Nephron progenitor cell (in vitro differentiated cells): ENCODE measurements at places on chromosomes 16 and 17.

- no peak for DNase-seq
- H3K36me3 ChIP-seq = peaks cover 7% of the 10 kb centered on the region
- H3K27me3 ChIP-seq = no peaks in the 10 kb centered on the region
- H3K4me3 ChIP-seq = no peak overlapping the region
- H3K27ac ChIP-seq = no peak overlapping the region
These were observed 221.8 kb downstream of the SPECC1 start for GRCh38 chr17:20230924-20231323.

GRCh38 chr17:14067347-14067746 lies 2.0 kb upstream of the COX10 start:
- H3K4me1 ChIP-seq = peaks cover 28% of the 10 kb centered on the region
- H3K27me3 ChIP-seq = no peaks in the 10 kb centered on the region
- no peak overlapping the region for H3K4me3 ChIP-seq
- no peak for DNase-seq
- peaks cover 53% of the 10 kb centered on the region for H3K36me3 ChIP-seq

DNA sequence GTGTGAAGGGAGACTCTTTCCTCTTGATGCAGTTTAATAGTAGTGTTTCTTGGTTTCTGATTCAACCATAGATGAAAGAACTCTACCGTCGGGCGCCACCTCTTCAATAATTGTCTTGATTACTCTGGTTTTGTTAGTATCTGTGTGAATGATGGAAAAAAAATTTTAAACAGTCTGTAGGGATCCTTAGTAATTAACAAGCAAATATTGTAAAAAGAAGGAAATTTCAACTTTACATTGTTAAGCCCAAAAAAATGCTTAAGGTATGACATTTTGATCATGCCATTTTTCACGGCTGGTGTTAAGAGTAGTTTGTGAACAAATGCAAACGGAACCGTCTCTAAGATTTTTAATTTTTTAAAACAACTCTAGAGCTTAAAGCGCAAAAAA lies 4.1 kb downstream of the KRT10 start:
- H3K27me3 ChIP-seq = peaks cover 31% of the 10 kb centered on the region
- peaks cover 31% of the 10 kb centered on the region for H3K4me1 ChIP-seq
- peak overlapping the region; percentile 92 for H3K4me3 ChIP-seq
- DNase-seq = no peak
- peaks cover 36% of the 10 kb centered on the region for H3K36me3 ChIP-seq

- no peak overlapping the region for H3K4me3 ChIP-seq
- H3K27ac ChIP-seq = no peak overlapping the region
- no peak for DNase-seq
- H3K27me3 ChIP-seq = peaks cover 9% of the 10 kb centered on the region
- H3K4me1 ChIP-seq = no peaks in the 10 kb centered on the region
These were observed 7.1 kb downstream of the ITGAD start for GRCh38 chr16:31400191-31400590.

GRCh38 chr16:84813141-84813934 lies 6.4 kb upstream of the CRISPLD2 start:
- no peak for DNase-seq
- H3K36me3 ChIP-seq = no peaks in the 10 kb centered on the region
- no peaks in the 10 kb centered on the region for H3K4me1 ChIP-seq
- no peak overlapping the region for H3K27ac ChIP-seq

DNA sequence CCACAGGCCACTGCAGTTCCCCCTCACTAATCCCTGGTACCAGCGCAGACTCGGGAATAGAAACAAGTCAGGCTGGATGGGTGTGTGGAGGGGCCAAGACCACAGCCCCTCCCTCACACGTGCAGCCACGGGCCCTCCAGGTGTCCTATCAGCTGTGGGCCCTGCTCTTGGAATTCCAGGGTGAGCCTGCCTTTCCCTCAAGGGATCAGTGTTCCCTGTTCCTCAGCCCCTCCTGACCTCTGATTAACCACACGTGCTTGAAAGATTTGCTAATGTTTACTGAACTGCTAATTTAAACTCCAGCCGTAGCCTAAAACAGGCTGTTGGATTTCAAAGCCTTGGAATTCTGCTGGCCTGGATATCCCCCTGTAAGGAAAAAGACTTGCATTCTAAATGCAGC lies 146.4 kb downstream of the SOCS1 start:
- peaks cover 5% of the 10 kb centered on the region for H3K27me3 ChIP-seq
- peaks cover 45% of the 10 kb centered on the region for H3K4me1 ChIP-seq
- H3K4me3 ChIP-seq = no peak overlapping the region
- DNase-seq = no peak
- peaks cover 14% of the 10 kb centered on the region for H3K36me3 ChIP-seq
